ENCODE measurements at places on chromosomes 13 and 19.

- DNase-seq = peak; percentile 30
These were observed 1.2 kb downstream of the KPNA3 start for GRCh38 chr13:49791315-49791710.

- DNase-seq = peak; percentile 34
These were observed 614.4 kb downstream of the LIG4 start for GRCh38 chr13:107600971-107601370.

GRCh38 chr13:85717921-85718320, 81.3 kb downstream of the SLITRK6 start:
- no peak for DNase-seq

- no peak for DNase-seq
These were observed 6.8 kb upstream of the SCN1B start for GRCh38 chr19:35023428-35023827.

GRCh38 chr13:50355797-50356196, 340.6 kb downstream of the KCNRG start:
- DNase-seq = no peak

GRCh38 chr19:49400029-49400428, 12.0 kb downstream of the KASH5 start:
- DNase-seq = peak; percentile 52

- no peak for DNase-seq
These were observed 56.2 kb upstream of the C13orf46 start for GRCh38 chr13:114029866-114030625.

- DNase-seq = peak; percentile 63
These were observed 319.5 kb downstream of the SHISA2 start for GRCh38 chr13:25732111-25732865.

- DNase-seq = no peak
These were observed 1171.2 kb downstream of the DIAPH3 start for GRCh38 chr13:58992478-58993042.

DNA sequence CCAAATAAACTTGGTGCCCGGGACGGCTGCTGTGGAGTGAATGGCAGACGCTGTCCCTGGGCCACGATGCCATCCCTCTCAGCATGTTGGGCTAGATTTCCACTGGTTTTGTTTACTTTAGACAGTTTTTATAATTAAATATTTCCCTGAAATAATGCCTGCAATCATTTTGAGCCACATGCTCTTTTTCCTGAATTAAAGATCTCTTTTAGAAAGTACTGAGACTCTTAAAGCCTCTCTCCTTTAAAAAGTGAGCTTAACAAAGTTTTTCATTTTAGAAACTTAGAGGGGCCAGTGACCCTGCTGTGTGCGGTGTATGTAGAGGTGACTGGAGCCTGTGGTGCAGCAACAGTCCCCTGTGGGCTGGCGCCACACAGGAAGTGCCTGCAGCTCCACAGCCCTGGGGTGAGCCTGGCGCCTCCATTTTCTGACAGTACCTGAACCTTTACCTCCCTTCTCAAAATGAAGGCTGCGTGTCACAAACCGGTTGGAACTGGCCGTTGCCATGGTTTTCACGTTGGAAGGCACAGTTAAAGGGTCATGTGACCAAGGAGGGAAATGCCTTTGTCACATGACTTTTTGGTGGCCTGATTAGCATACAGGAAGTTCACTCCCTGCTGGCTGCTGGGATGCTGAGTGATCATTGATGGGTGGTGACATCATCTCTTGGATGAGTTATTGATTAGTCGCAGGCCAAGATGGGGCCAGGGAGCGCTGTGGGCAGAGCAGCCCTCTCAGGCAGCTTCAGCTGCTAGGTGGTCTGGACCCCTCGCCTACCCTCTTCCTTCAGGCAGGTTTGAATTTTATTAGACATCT, 26.3 kb downstream of the TSSK6 start:
- peak; percentile 87 for DNase-seq

DNA sequence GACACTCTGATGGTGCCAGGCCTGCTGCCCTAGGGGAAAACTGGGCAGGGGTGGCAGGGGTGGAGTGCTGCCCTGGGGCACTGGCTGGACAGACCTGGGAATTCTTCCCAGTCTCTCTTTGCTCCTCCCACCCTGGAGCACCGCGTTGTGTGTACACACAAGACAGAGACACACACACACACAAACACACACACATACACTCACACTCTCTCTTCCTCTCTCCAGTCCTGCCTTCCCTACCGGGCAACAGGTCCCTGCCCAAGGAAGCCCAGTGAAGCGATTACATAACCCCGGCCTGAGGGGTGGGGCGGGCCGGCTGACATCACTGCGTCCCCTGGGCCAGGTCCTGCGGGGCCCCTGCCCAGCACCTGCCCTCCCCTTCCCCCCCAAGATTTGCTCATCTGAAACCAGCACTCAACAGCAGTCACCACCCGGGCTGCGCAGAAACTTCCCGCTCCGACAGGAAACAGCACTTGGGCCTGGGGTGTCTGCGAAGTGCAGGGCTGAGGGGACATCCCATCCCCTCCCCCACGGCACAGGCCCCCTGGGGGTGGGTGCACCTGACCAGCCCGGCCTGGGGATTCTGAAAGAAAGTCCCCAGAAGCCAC, 1.2 kb downstream of the MKNK2 start:
- peak; percentile 75 for DNase-seq

DNA sequence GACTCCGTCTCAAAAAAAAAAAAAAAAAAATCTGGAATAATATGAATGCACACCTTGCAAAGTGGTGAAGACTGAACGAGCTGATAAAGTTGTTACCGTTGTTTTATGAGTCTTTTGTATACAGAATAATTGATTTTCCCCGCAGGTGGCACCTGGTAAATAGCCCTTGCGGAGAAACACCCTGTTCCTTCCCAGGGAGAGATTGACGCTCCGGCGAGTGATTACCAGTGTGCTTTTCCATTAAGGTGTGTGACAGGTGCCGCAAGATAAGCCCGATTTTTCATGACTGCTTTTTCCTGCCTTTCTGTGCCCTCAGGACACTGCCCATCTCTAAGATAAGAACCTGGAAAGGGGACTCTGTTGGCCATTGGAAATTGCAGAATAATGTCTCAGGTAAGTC, 943 bp downstream of the ZNF302 start:
- DNase-seq = no peak

DNA sequence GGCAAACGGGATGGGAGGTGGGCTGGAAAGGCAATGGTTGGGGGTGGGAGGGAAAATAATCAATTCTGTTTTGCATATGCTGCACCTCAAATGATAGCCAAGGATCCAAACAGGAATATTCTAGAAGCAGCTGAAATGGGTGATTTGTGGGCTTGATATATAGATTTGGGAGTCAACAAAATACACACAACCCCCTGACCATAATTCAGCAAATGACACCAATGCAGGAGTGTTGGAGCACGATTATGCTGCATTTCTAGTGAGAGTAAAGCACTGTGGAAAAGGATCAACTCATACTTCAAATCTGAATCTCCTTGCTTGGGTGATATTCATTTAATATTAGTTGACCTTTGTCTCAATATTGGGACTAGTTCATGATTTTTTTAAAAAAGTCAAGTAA, 36.0 kb downstream of the LCP1 start:
- DNase-seq = no peak

- DNase-seq = no peak
These were observed 366.5 kb downstream of the KCTD12 start for GRCh38 chr13:76519685-76520084.

DNA sequence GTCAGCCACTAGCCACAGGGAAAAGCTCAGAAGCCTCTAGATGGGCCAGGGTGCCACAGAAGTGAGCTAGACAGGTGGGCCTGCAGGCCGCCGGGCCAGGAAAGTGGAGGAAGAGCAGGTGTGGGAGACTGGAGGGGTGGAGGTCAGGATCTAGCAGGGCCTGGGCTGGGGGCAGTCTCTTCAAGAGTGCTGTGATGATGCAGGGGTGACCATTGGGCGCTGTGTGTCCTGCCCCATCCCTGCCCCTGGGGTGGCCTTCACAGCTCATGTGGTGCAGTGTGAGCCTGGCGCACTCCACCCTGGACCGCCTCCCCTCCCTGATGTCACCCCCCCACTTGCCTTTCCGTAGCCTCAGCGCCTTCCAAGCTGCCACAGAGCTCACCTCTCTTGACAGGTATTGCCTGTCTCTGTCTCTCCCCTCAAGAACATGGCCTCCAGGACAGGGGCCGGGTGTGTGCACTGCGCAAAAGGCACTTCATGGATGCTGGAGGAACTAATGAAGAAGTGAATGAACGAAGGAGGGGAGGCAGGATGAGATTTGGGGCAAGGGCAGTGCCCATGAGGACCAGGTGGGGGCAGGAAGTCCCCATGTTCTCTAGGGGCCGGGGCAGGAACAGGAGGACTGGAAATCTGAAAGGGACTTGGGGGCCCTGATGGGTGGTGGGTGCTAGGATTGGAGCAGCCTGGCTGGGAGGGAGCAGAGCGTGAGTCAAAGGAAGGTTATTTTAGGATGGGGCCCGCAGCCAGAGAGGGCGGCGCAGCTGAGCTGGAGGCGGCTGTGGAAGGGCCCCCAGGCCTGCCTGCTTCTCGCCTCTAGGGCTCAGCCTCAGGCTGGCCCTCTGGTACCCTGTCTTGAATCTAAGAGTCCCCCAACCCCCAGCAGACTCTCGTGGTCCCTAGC, 6.6 kb downstream of the SSBP4 start:
- DNase-seq = peak; percentile 41

DNA sequence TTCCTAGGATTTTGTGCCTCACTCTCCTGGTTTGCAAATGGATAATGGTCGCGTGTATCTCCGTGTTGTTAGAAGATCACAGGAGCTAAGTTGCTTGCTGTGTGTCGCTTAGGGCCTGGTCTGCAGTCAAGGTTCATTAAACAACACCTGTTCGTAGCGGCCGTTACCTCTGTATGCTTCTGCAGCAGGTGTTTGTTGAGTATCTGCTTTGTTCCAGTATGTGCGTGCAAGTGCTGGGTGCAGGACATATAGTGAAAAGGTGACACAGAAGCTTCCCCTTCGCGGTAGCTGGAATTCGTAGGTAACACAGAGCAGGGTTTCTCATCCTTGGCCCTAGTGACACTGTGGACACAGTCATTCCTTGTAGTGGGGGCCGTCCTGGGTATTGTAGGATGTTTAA, 5.4 kb downstream of the MED25 start:
- no peak for DNase-seq

DNA sequence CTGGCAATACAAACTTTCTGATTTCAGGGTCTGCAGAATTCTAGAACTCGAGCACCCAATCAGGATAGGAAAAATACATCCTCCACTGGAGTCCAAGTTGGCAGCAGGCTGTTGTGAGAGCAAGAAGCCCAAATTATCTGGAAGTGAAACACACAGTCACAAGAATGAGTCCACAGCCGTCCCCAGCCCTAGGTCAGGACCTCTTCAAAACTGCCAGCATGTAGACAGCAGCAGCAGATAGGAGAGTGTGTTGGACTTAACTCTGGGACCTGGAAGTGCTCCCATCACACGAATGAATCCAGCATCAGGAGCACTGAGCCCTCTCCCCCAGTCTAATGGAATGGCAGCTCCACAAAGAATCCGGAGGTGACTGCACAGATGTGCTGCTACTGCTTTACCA, 420.7 kb downstream of the OXGR1 start:
- DNase-seq = no peak

DNA sequence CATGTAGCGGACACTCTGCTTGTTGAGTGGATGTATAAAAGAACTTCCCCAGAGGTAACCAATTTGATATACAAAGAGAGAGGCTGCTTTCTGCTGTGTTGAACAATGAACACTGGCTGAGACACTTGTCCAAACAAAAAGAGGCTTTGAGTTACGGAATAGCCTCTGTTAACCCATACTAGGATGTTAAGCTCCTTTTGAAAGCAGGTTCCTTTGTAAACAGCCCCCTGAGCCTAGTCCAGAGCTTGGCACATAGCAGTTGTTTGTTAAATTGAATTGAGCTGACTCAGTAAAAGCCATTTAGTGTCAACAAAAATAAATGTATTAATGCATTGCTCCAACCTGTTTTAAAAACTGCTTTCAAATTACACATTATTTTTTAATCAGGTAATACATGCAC, 200.1 kb downstream of the MZT1 start:
- no peak for DNase-seq

- no peak for DNase-seq
These were observed 345 bp downstream of the ZNF257 start for GRCh38 chr19:22052644-22053013.

- DNase-seq = no peak
These were observed 194.2 kb downstream of the NHLRC3 start for GRCh38 chr13:39232401-39232980.

- DNase-seq = no peak
These were observed 8.8 kb upstream of the RLN3 start for GRCh38 chr19:14019100-14019499.

- no peak for DNase-seq
These were observed 18.9 kb upstream of the SLC39A3 start for GRCh38 chr19:2758601-2759313.

GRCh38 chr19:49851456-49852259, 699 bp downstream of the PTOV1 start:
- no peak for DNase-seq

DNA sequence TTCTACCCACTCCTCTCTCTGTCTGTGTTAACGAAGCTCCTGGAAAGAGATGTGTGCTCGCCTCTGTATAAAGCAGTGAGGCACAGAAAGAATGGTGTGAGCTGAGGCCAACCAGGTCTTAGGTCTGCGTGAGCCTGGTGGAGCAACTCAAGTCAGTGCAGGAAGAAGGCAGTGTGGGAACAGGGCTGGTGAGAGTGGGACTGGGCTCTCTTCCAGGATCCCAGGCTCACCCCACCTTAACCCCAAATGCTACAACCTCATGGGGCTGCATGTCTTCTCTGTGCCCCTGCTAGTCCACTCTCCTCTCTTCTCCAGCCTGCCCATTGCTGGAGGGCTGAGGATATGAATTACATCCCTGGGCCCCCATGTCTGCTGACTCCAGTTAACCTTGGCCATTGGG, 127.4 kb downstream of the DCT start:
- DNase-seq = peak; percentile 80

GRCh38 chr13:94061301-94061700, 418.2 kb downstream of the DCT start:
- peak; percentile 81 for DNase-seq

DNA sequence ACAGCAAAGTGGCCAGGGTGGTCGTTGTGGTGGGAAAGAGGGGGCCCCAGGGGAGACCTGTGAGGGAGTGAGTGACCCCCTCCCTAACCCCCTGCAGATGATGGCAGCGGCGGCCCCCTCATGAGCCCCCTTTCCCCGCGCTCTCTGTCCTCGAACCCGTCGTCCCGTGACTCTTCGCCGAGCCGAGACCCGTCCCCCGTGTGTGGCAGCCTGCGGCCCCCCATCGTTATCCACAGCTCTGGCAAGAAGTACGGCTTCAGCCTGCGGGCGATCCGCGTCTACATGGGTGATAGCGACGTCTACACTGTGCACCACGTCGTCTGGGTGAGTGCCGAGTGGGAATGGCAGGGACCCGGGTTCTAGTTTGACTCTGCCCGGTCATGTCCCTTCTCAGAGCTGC, 8.1 kb upstream of the PIK3R2 start:
- DNase-seq = no peak

DNA sequence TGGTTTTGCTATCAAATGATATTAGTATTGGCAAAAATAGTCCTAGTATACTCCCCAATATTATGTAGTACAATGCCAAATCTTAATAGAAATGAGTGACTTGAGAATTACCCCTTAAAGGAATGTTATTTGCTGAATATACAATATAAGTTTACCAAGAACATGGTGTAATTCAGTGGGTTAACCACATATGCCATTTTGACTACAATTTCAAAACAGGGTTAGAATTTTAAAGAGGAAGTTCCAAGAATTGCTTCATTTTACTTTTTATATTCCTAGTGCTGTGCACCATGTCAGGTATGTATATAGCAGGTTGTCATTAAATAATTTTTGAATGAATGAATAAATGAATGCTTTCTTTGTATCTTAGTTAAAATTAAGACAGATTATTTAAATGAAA, 66.3 kb downstream of the LMO7 start:
- DNase-seq = no peak

GRCh38 chr19:18897094-18898029, 1.4 kb upstream of the CERS1 start:
- DNase-seq = no peak

Measured in amniotic epithelial cell (primary cell).